ENCODE measurements at places on chromosomes 4 and X.

DNA sequence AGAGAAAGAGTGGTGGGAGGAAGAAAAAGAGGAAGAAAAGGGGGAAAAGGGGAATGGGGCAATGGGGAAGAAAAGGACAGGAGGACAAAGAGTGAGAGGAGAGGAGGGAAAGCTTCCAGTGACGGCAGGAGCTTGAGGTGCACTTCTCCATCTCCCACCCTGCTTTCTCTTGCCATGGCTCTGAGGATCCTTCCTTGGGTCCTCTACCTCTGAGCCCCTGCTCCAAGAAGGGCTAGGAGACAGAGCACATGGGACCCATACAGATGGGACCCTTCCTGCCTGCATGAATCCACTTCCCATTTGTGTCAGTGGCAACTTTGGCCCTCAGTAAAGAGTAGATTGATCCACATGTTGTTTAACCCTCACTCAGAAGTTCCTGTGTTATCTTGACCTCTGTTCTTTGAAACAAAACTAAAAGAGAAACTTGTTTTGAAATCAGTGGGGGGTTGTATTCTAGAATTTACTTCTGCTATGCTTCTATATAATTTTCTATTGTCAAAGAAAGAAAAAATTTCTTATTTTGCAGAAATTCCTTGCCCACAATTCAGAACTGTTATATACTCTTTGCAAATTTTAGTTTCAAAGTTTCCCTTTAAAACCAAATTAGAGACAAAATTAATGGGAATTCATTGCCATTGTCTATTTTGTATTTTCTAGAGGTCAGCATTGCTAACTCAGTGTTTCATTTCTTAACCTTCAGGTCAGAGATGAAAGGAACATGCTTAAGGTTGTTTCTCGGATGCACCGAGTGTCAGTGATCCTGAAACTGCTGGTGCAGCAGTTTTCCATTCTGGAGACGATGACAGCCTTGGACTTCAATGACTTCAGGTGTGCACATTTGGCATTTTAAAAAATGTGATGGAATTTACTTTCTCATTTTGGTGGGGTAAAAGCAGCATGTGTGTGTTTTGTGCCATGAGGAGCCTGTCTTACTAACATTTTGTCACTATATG is 5.0 kb downstream of the TDO2 start:
- no peak for DNase-seq

DNA sequence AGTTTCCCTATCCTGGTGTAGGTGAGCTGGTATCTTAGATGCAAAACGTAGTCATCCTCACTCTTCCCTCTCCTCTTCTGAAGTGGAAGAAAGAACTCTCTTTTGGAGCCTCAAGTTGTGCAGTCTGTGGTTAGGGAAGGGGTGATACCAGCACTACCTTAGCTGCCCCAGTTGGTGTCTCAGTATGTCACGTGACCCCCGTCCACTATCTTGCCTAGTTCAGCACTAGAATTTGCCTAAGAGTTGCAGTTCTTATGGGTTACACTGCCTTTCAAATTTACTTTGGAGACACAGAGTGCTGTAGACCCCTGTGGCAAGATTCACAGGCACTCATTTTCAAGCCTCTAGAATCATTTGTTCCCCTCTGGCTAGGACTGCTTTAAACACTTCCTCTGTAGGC is 322.8 kb upstream of the EDA2R start:
- DNase-seq: no peak

DNA sequence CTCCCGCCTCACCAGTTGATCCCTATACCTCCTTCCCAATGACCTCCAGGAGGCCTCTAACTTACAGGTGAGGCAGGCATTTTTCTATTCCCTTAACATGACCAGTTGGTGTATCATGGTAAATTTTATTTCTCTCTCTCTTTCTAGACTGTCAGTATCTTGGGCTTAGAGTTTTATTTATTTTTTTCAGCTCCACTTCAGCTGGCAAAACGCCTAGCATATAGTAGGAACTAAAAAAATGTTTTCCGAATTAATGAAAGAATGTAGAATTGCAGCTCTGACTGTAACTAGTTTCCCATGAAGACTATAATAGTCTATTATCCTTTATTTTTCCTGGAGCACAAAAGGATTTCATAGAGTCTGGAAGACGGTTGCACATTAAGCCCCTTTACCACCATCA is 84.8 kb downstream of the PDE5A start:
- DNase-seq: no peak

DNA sequence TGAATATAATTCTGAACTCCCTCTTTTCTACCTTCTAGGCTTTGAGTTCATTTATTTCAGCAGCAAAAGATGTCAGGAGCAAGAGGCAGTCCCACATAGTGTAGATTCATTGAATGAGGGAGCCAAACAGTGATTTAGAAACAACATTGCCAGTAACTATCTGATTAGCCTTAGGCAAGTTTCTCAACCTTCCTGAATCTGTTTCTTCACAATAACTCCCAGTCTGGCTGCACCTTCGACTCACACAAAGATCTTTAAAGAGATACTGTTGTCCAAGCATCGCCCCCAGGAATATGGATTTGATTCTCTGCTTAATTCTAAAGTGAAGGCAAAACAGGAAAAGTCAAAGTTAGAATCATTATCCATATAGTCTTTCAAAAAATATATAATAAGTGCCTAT is 1026.2 kb downstream of the DMD start:
- peak; percentile 53 for DNase-seq

DNA sequence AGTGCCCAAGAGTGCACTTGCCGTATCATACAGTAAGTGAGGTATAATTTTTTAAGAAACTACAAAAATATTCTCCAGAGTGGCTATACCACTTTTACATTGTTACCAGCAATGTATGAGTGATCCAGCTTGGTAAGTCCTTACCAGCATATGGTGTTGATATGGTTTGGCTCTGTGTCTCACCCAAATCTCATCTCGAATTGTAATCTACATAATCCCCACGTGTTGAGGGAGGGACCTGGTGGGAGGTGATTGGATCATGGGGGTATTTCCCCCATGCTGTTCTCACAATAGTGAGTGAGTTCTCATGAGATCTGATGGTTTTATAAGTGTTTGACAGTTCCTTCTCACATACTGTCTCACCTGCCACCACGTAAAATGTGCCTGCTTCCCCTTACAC is 44.8 kb downstream of the RBMX start:
- peak; percentile 54 for DNase-seq

DNA sequence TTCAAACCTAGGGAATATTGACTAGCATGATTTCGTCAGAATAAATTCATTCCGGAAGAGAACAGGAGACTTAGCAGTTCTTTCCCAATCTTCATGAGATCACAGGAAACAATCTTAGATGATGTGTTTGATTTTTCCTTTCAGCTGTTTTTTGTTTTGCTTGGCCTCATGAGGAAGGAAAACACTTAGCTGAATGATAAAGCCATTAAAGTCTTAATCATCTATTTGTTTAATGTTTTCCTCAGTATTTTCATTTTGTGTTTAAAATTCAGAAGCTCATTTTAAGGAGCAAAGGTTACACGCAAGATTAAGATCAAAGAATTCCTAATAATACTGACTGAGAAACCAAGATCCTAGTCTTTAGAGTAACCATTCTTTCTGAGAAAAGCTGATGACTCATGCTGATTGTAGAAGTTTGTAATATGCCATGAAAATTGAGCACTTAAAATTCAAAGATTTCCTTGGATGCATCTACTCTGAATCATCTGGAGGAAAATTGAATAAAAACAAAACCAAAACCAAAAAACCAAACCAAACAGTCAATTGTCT is 15.4 kb upstream of the TBC1D19 start:
- DNase-seq: peak; percentile 38

DNA sequence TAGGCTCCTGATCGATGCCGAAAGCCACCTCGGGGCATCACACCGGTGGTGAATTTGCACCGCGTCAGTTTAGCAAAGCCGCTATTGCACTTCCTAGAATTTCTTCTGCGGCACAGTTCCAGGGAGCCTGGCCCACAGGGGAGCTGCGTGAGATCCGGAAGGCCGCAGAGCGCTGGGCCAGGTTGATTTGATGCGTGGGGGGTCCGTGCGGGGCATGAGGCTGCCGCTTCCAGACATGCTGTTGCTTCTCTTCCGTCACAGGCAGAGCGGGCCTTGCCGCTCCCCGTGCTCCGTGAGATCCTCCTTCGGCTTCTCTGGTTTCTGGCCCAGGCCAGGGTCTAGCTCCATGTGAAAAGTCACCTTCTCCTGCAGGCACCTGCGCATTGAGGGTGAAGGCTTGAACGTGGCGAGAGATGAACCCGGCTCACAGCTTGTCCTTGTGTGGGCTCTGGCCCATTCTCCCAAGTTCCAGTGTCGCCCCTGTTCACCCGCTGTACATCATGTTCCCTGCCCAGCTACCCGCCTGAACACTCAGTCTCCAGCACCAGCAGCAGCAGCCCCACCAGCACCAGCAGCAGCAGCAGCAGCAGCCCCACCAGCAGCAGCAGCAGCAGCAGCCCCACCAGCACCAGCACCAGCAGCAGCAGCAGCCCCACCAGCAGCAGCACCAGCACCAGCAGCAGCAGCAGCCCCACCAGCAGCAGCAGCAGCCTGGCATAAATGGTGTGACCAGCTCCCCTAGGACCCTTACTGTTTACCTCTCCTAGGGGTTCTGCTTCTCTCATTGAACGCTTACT is 131.2 kb downstream of the TRIML1 start:
- peak; percentile 25 for DNase-seq

GRCh38 chr4:8427761-8428287 is 12.7 kb downstream of the ACOX3 start:
- DNase-seq: peak; percentile 58

DNA sequence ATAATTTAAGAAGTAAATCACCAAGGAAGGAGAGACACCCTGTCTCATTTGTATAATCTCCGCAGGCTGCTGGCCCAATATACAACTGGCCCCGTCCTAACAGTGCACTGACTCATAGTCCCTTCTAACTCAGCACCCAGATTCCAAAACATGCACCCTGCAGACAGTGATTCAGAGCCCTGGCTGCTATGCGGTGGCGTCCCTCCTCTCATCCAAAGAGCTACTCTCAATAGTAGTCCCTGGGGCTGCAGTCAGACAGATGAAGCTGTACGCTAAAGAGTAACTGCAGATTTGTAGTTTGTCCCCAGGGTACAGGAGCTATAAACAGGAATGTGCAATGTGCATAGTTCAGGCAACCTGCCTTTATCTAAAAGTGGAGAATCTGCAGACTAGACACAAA is 23.0 kb downstream of the GABRA3 start:
- DNase-seq: peak; percentile 22

GRCh38 chr4:138555584-138555983 is 313.4 kb upstream of the SLC7A11 start:
- DNase-seq: peak; percentile 61

DNA sequence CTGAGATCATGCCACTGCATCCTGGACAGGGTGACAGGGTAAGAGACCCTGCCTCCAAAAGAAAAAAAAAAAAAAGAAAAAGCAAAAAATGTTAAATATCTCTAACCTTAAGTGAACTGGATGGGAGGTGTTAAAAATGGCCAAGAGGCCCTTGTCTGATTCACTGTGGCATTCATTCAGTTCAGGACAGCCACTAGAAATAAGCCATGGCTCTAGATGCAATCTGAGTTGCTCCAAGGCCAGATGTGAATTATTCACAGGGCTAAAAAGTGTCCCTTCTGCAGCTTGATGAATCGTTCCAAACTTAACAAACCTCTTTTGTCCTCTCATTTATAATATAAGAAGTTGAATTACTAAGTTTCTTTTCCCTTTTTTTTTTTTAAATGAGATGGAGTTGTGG is 63.7 kb upstream of the FBXW7 start:
- DNase-seq: no peak

- no peak for DNase-seq
Observed at GRCh38 chr4:1375761-1376322, 28.8 kb downstream of the UVSSA start.

DNA sequence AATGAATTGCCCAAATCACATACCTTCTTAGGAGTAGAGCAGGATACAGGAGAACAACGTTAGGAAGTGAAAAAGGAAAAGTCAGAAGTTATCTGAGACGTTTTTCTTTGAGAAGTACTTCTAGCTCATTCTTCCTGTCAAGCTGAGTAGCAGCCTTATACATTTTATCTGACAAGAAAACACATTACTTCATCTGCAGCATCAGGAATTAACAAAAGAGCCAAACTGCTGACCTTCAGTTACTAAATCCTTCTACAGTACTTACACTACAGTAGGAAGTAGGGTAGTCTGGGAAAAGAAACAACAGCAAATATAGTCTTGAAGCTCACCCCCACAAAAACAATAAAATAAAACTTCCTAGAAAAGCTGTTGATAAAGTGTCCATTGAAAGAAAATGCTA is 57.0 kb downstream of the ATP11C start:
- no peak for DNase-seq

GRCh38 chr4:13907255-13907751 is 279.8 kb upstream of the BOD1L1 start:
- DNase-seq: peak; percentile 65

DNA sequence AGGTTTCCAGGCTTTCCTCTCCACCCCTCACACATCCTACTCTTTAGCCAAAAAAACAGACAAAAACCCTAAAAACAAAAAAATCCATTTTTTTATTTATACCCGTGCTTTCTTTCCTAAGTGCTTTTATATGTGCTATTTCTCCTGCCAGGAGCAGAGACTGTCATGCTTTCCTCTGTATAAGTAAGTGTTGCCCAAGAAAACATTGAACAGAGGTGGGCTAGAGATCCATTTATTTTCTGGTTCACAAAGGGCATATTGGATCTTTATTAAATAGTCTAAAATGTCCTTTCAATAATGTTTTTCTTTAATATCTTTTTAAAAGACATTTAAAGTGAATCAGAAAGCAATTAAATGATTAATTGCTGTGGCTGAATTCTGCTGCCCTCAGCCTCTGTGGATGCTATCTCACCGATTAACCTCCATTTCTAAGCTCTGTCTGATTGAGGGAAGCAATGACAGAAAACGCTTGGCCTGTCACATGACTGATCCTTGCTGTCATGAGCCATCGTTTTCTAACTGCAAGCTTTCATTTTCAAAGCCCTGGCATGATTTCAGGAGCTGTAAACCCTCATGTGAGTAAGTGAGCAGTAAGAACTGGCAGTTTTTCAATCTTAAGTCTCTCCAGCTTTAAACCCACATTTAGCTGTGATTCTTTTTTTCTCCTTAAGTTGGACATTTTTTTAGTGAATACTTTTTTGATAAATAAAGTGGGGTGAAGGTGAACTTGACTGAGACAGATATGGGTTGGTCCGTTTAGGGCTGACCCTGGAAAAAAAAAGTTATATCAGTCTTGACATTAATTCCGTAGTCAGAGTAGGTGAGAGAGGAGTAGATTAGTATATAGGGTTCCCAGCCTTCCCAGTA is 180.7 kb upstream of the PGRMC2 start:
- no peak for DNase-seq

GRCh38 chr4:136471051-136471450 is 1061.2 kb downstream of the PCDH18 start:
- DNase-seq: no peak

DNA sequence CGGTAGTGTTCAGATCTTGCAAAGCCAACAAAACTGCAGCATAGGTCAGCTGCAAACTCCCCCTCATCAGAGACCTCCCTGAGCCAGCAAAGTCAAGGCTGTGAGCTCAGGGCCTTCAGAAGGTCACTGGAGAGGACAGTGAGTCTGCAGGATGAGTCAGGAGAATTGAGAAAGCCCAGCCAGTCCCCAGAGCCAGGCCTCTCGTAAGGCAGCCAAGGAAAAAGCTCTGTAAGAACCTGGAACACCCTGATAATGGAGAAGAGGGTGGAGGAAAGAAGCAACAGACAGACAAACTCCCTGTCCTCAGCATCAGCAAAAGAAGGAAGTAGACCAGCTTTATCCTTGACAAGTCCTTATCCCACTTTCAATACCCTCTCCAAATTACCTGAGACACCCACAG is 33.0 kb downstream of the GRIA3 start:
- DNase-seq: no peak

All from mesendoderm (in vitro differentiated cells).